GM12892 (cell line): ENCODE measurements at places on chromosomes 7 and 10.

GRCh38 chr7:141165521-141165920 lies 91.7 kb downstream of the TMEM178B start:
- no peak for DNase-seq

DNA sequence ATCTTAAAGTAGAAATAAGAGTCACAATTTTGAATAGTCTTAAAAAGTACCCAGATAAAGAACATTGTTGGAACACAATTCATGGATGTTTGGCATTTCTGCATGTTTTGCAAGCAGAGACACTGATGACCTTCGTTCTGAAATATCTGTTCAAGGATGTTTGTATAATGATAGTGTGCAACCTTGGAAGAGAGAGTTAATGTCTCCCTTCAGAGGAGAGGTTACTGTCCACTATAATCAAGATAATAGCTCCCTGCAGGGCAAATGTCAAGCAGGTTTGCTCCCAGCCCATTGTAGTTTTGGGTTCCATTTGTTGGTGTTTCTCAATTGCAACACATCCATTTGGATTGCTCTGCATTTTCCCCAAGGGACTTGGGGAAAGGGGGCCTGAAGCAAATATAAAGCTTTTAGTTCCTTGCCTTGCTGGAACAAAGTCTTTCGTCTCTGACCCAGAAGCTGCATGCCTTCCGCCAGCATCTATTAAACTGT lies 45.2 kb downstream of the COL1A2 start:
- no peak for DNase-seq

DNA sequence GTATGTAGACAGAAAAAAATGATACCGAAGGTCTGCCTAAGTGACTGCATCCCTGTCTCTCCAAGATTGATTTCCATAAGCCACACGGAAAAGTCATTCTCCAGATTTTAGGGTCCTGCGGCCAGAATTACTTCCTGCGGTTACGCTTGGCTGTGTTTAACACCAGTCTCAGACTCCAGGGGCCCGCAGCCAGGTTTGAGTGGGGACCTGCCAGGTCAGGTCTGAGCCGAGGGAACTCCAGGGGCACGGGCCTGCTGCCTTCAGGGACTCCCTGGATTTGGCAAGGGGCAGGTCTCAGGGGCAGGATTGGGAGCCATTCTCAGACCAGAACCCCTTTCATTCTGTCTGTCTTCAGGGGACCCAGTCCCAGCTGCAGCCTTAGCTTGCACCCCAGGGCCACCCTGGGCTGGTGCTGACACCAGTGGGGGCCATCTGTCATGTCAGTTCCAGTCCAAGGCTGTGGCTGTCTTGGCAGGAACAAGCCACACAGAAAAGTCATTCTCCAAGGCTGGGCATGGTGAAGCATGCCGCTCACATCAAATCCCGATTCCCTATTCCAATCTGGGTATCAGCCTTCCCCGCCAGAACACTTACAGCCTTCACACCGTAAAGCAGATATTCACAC lies 39.0 kb downstream of the TMEM120A start:
- no peak for DNase-seq

GRCh38 chr7:97025983-97026714 lies 1.5 kb upstream of the DLX5 start:
- DNase-seq, result no peak

- no peak for DNase-seq
Observed at GRCh38 chr10:132926777-132927650, 15.4 kb downstream of the CFAP46 start.

DNA sequence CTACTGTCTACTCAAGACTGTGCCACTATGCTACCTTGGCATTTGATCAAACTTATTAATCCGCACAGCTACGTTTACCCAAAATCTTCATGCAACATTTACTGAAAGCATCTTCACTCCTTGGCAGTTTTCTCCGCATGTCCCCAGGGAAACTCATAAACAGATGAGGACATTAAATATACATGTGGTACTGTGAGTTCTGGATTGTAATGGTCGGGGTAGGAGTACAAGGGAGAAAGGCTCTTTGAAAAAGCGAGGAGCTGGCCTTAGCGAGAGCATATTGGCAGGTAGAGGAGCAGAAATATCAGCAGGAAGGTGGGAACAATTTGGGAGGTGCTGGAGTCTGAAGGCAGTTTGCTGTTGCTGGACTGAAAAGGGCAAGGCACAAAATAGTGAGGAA lies 107.1 kb upstream of the NOBOX start:
- no peak for DNase-seq

DNA sequence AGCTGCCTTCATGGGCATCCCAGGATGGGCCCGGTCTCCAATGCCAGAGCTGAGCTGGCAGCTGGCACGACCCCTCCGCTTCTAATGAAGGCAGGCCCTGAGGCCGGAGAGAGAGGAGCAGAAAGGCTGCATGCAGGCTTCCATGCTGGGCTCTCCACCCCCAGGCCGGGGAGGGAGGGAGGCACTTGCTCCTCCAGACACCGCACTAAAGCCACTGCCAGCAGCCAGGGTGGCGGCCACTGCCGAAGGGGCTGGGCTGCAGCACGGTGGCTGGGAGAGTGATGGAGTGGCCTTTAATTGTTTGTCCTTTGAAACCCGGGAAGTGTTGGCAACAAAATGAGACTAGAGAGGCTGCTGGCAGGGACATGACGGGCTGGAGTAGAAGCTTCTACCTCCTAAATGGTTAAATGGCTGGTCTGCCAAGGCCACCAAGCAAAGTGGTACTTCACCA lies 236.5 kb downstream of the SKAP2 start:
- DNase-seq, result no peak

DNA sequence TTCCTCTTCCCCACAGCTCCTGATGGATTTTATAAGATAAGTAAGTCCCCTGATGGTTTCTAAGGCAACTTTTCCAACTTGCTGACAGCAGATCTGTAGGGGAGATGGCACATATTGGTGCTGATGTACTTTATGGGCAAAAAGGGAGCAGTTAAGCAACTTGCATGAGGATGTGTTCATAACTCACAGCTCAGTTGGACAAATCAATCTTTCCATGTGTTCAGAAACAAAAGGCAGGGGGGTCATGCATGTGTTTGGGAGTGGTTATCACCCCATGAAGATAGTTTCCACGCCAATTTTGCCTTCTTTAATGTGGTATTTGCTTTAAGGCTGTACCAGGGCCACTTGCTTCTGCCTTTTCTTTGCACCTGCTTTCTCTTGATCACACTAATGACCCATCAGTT lies 6.1 kb downstream of the RBM20 start:
- no peak for DNase-seq

DNA sequence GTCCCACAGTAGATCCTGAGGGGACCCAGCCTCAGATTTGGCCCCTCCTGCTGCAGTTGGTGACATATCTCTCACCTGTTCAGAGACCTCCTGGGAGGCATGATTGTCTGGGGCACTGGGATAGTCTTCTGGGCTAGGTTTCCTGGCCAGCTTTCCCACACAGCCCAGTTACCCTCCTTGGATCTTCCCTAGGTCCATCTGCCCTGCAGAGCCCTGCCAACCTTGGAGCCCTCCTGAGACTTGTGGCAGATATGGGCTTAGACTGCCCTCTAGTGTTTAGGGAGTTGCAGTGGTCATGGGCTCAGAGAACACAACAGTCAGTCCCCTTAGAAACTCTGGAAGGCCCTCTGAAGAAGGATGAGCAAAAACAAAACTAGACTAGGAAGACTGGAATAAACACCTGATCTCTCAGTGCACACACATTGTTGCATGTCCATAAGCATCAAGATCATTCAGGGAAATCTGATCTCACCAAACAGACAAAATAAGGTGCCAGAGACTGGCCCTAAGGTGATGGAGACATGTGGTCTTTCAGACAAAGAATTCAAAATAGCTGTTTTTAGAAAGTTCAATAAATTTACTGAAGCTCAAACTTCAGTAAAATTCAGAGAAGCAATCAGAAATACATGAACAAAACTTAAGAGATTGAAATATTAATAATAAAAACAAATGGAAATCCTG lies 324.6 kb downstream of the ATRNL1 start:
- DNase-seq, result peak; percentile 5

DNA sequence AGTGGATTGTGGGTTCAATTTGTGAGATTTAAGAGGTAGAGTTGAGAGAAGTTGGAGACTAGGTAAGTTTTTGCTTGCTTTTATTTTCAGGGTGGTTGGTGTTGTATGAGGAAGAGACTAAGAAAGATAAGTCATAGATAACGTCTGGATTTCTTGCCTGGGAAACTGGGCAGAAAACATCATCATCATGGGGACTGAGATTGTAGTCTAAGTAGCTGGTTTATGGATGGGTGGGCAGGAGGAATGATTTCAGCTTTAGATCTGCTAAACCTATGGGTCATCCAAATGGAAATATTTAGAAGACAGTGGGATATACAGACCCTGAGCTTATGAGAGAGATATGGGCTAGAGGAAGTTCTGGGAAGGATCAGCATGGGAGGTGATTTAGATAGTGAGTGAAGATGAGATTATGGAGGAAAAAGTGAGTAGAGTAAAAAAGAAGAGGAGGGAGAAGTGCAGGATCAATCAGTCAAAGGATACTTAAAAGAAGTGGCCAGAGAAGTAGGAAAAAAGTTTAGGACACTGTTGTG lies 169.8 kb downstream of the WNT2 start:
- DNase-seq, result no peak

GRCh38 chr10:4947039-4947634 lies 16.1 kb upstream of the AKR1C1 start:
- no peak for DNase-seq

DNA sequence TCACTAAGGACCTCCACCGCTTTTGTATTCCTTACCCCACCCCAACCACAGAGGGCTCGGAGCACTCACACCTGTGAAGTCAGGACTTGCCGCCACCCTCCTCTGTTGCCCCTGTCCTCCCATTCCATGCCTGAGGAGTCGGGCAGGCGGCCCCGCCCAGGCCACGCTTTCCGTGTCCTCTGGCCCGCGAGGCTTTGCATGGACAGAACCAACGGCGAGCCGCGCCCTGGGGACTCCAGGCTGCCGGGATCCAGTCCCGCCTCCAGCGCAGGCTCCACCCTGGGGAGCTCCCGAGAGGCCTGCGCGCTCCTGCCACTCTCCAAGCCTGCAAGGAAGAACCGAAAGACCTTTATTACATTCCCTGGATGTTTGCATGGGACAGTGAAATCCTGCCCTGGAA lies 366.4 kb upstream of the POM121L12 start:
- no peak for DNase-seq

- DNase-seq, result no peak
Observed at GRCh38 chr10:91587710-91588638, 44.9 kb downstream of the PPP1R3C start.

DNA sequence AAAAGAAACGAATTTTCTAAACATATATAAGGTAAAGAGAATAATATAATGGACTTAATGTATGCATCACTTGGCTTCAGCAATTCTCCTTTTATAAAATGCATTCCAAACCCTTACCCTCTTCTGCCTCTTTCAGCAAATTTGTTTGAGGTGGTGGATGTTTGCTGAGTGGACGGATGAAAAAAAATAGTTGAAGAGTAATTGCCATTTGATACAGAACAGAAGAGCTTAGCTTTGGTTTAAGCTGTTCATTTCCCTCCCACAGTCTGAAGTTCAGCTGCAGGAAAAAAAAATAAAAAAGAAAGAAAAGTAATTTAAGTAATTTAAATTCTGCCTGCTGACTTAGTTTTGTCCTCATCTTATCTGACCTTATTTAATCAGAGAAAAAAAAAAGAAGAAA lies 138.6 kb downstream of the GALNT17 start:
- DNase-seq, result no peak

- no peak for DNase-seq
Observed at GRCh38 chr7:132242192-132242812, 334.0 kb downstream of the PLXNA4 start.

DNA sequence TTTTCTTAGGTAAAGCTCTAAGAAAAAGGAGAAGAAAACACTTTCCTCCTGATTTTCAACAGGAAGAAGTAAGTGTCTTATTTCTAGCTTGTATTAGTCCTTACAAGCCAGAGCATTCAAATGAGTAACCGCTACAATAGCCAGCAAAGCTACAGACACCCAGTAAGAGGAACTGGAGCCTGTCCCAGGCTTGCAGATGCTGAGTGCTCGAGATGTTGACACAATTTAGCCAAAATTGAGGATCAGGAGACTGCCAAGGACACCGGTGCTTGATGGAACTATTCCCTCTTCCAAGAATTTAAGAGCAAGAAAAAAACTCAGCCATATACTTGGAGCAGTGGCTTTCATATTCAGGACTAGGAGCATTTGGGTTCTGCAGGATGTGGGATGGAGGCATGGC lies 149.3 kb upstream of the DPP6 start:
- no peak for DNase-seq

GRCh38 chr7:112129655-112130323 lies 76.4 kb downstream of the DOCK4 start:
- no peak for DNase-seq

DNA sequence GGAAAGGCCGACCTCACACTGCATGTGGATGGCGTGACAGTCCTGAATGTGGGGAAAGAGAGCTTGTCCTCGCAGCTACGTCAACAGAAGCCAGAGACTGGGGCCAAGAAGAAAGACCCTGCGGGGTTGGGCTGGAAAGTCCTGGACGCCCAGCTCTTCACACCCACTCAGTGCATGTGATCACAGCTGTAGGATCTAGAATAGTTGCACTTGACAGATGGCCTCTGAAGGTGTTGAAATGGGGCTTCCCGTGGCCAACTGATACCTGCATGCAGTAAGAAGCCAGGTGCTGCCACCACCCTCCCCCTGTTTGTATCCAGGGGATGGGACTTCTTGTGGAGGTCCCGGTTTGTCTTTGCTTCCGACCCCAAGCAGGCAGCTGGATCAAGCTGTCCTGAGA lies 34.1 kb upstream of the OCM2 start:
- DNase-seq, result no peak

DNA sequence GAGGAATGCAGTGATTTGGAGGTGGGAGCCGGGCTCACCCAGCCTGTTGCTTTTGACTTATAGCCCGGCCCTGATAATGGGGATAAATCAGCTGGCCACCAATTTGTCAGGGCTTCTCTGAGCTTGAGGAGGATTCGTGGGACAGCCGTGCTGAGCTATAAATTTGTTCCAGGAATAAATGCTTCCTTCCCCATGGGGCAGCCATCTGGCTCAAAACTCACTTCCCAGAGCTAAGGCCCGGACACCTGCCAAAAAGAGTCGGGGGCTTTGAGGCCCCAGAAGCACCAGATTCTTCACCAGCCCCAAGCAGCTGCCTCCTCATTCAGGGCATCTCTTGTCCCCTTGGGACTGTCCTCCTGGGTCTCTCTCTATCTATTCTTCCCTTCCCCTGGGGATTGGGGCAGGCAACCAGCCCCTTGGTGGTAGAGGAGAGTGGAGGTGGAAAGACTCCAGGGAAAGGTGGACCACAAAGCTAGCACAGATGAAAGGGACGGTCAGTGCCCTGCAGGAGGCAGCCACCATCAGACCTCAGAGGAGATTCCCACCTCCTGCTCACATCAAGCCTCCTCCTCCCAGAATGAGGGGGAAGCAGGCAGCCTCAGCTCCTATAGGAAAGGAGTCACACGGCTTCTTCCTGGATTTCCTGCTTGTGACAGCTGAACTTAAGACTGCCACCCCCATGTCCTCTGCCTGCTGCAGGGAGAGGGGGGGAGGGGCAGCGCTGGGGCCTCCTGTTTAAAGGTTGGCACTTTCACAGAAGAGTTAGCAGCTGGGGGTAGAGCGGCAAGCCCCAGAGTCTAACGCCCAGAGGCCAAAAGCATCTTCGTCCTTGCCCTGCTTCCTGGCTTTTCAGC lies 44.2 kb upstream of the LRRC4 start:
- no peak for DNase-seq

- no peak for DNase-seq
Observed at GRCh38 chr7:103772171-103772773, 217.2 kb downstream of the RELN start.
